ENCODE measurements at places on chromosomes 16 and 17.

DNA sequence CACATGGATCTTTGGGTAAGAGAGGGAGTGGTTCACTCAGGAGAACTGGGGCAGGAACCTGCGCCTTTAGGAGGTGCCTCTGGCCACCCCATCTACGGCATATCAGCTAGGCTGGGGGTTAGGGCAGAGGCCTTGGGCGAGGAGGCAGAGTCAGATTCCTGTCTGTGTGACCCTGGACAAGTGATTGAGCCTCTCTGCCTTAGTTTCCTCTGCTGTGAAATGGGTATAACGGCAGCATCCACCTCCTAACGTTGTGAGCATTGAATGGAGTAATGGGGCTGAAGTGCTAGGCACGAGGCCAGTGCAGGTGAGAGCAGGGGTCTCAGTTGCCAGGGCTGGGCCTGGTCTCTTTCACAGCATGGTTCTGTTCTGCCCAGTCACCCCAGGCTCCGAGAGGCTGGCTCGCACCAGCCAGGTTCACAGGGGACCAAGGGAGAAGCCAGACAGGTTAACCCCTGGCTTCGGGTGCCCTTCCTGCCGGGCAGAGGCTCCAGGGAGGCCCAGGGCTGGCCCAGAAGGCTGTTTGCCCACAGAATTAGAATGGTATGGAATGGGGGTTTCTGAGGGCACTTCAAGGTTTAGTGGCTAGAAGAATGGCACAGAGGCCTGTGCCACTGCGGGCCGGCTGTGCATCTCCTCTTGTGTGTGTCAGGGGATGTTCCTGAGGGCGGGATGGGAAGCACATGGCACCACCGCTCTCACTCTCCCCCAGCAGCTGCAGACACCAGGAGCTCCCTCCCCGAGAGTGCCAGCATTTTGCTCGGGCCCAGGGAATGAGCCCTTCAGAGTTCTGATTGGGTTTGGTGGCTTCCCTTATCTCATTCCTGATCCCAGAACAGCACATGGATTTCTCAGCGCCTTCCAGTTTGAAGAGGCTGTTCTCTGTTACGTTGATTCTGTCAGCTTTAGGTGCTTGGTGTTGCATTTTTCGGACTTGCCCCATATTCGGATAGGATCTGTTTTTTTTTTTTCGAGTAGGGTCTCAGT is 23.8 kb downstream of the UNC13D start:
- DNase-seq: no peak

- DNase-seq: no peak
These were observed 21.9 kb downstream of the CRK start for GRCh38 chr17:1434150-1434549.

- DNase-seq: no peak
These were observed 208.3 kb downstream of the RGS9 start for GRCh38 chr17:65345261-65346005.

DNA sequence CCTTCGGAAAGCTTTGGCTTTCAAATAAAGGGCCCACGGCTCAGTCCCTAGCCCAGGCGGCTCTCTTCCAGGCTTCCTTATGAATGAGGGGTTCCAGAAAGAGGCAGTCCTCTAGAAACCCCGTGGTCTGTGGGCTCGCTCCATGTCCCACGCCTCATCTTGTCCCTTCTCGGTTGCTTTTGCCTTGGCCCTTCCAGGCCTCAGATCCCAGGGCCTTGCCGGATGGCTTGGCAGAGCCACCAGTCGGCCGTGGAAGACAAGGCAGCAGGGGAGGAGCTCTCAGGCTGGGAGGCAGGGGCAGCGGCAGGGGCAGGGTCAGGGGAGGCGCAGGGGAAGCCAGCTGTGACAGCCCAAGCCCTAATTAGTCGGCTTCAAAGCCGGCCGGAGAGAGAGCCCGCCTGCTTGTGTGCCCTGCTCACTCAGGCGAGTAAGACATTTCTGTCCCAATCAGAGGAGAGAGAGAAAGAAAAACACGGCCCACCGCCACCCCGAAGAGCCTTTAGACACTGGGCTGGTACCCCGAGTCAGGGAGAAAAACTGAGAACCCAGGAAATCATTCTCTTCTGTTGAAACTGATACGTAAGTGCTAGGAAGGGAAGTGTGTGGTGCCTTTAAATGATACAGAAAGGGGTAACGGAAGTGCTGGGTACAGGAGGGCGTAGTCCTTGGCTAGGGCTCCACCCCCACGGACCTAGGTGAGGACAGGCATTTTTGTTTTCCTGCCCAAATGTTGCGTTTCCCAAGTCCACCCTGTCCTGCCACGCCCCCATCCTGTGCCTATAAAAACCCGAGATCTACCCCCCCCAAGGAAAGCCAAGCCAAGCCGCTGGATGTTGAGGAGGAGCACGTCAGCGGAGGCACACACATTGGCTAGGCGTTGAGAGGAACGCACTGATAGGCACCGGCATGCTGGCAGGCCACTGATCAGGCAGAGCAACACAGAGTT is 27.8 kb upstream of the MEIOC start:
- DNase-seq: peak; percentile 66

GRCh38 chr17:49000943-49001342 is 3.8 kb downstream of the IGF2BP1 start:
- DNase-seq: no peak

- no peak for DNase-seq
These were observed 478.4 kb upstream of the GOT2 start for GRCh38 chr16:59212492-59213024.

GRCh38 chr17:9367156-9367555 is 208.5 kb downstream of the STX8 start:
- DNase-seq: no peak

- no peak for DNase-seq
These were observed 61.5 kb downstream of the NF1 start for GRCh38 chr17:31156326-31156725.

- no peak for DNase-seq
These were observed 70.1 kb upstream of the BCO1 start for GRCh38 chr16:81168406-81168805.

- DNase-seq: no peak
These were observed 25.8 kb downstream of the COX4I1 start for GRCh38 chr16:85825326-85825725.

GRCh38 chr17:15462976-15463772 is 4.2 kb downstream of the CDRT4 start:
- DNase-seq: peak; percentile 33

- DNase-seq: no peak
These were observed 9.9 kb downstream of the DNASE1 start for GRCh38 chr16:3664187-3664896.

DNA sequence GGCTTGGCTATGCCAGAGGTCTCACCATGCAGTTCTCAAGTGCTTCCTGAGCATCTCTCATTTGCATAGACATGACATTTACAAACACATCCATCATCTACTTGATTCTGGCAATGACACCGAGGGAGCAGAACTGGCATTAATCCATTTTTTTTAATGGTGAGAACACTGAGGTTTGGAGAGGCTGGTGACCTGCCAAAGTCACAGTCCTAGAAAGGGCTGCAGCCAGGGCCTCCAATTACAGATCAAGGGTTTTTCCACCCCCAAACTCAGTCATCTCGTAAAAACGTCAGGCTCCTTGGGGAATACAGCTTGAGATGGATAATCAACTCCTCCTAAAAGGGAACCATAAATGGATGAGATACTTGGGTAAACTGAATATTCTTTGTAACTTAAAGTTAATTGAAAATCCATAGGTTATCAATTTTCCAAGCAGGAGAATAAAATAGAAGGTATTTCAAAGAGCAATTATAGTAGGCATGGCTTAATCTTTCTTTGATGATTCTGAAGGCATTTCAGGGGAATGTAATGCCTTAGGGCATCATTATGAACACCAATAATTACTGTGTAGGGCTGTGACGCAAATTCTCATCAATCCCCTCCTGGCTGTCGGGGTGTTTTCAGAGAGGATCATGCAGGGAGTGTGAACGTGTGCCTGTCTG is 9.4 kb upstream of the MEOX1 start:
- DNase-seq: no peak

- DNase-seq: no peak
These were observed 33.7 kb downstream of the TRIM25 start for GRCh38 chr17:56880133-56880532.

- DNase-seq: no peak
These were observed 35.6 kb downstream of the YPEL2 start for GRCh38 chr17:59366773-59367656.

DNA sequence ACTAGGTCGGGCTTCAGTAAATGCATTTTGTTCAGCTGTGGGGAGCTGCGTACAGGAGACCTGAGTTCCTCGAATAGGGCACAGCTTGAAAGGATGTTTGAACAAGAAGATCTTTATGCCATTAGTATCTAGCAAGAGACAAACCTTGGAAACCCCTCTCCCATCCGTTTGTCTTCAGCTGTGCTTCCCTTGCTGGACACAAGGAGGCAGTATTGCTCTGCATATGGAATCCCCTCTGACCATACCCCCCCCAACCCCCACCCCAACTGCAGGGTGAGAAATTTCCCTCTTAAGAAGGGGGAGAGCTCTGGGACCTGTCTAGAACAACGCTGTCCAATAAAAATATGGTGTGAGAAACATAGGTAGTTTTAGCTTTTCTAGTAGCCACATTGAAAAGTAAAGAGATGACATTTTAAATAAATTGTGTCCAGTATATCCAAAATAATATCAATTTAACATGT is 1.6 kb downstream of the MRM1 start:
- no peak for DNase-seq

DNA sequence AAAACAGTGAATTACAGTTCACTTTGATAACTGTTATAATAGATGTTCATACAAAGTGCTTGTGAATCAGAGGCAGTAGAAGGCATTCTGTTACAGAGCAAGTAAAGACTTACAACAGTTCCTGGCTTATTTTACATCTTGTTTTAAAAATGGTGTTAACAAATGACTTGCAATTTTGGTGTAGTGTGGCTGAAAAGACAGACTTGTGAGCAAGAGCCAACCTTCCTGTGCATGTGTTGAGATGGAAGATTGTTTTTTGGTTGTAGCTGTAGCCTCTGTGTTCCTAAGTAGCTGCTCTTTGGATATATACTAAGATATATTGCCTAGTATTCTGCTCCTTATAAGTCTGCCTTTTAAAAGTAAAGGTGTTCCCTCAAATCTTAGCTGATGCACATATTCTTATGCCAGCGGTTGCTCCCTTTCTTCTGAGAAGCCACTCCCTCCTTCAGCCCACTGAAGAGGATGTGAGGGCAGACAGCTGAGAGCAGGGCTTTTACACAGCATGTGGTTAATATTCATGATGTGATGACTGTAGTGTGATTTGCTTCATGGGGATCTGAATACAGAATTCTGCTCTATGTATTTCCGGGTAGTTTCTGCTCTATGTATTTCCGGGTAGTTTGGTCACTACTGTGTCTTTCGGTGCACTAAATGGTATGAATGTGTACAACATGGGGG is 182.3 kb downstream of the PHKB start:
- no peak for DNase-seq

GRCh38 chr17:63431939-63432804 is 13.9 kb downstream of the CYB561 start:
- no peak for DNase-seq

DNA sequence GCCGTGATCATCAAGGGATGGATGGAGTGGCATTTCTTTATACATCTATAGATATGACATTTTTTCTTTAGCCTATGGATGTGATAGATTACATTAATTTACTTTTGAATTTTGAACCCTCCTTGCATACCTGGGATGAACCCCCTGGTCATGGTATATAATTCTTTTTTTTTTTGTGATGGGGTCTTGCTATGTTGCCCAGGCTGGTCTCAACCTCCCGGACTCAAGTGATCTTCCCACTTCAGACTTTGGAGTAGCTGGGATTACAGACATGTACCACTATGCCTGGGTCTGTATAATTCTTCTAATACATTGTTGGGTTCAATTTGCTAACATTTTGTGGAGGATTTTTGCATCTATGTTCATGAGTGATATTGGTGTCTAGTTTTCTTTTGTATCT is 1.7 kb upstream of the TNS4 start:
- DNase-seq: no peak

DNA sequence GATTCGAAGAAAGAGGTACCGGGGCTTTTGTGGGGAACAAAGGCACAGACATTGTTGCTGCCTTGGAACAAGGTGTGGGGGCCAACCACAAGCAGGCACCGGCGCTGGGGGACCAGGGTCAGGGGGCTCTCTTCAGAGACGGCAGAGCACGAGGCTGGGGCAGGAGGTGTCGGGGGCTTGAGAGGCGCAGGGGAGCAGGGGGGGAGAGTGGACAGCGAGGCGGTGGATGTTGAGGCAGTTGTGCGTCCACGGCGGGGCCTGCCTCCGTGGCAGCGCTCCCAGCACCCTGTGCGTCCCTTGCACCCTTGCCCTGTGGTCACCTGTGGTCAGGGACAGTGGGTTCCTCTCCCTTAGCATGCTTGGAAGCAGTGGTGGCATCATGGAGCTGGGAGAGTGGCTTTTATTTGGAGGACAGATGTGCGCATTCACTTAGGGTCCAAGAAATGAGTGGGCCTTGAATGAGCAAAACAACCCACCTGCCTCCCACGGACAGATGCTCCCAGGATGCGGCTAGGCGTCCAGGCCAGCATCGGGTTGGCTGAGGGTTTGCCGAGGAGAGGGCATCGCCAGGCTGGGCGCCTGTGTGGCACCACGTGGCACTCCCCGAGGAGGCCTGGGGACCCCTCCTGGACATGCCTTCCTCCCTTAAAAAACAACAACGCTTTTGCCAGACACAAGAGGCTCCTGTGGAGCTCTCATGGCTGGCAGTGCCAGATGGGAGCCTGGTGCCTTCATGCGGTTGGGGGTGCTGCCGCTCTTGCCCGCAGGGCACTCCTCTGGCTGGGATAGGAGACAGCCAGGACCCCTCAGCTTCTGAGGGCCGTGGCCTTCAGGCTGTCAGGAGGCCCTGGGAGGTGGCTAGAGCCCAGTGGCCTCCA is 113.0 kb downstream of the BANP start:
- DNase-seq: no peak

GRCh38 chr16:66346221-66346620 is 20.3 kb upstream of the CDH5 start:
- DNase-seq: no peak

GRCh38 chr16:14354561-14355351 is 275.3 kb downstream of the PARN start:
- no peak for DNase-seq

DNA sequence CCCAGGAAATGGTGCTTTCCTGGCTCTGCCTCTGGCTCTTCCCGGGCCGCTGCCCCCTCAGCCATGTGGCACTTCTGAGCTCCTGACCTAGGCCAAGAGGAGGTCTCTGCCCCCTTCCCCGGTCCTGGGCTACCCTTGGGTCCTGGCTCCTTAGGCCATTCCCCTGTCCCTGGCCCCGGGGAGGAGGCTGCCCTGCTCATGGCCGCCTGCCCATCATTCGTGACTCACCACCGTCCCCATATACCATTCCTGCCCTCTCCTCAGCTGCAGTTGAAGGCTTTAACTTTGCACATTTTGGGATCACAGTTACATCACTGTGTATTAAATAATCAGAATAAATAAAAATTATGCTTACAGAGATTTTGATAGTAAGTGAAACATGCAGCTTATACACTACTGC is 69.0 kb downstream of the GRIN2A start:
- no peak for DNase-seq
